ENCODE measurements at places on chromosomes 7 and 10.

GRCh38 chr7:132177708-132178401 lies 398.4 kb downstream of the PLXNA4 start:
- DNase-seq = no peak

DNA sequence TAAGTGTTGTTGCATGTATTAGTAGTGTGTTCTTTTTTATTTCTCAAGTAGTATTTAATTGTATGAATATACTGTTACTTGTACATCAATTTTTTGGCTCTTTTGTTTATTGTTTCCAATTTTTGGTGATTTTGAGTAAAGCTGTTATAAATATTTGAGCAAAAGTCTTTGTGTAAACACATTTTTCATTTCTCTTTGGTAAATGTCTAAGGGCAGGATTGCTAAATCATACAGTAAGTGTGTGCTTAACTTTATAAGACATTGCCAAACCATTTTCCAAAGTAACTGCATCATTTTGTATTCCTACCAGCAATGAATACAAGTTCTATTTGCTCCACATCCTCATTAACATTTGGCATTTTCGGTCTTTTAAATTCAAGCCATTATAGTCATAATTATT lies 92.8 kb downstream of the ICA1 start:
- no peak for DNase-seq

DNA sequence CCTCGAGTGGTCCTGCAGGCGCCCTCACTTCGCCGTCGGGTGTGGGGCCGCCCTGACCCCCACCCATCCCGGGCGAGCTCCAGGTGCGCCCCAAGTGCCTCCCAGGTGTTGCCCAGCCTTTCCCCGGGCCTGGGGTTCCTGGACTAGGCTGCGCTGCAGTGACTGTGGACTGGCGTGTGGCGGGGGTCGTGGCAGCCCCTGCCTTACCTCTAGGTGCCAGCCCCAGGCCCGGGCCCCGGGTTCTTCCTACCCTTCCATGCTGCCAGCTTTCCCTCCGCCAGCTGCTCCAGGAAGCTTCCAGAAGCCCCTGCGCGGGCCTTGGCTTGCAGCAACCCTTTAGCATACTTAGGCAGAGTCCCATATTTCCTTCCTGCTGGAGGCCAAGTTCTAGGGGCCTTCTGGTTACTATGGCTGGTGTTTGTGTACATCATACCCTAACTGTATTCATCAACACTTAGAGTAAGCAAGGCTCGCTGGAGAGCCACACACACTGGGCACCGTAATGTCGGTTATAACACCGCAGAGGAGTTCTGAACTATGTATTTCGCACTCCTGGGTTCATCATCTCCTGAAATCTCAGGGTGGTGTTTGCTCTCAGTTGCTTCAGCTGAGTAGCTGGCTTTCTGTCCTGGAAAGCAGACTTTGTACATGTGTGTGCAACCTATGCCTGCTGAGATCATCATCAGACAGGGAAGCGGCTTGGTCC lies 471 bp downstream of the MGMT start:
- peak; percentile 25 for DNase-seq

GRCh38 chr7:47402941-47403866 lies 178.7 kb downstream of the TNS3 start:
- DNase-seq = no peak

GRCh38 chr7:99146979-99147378 lies 3.1 kb upstream of the SMURF1 start:
- no peak for DNase-seq

DNA sequence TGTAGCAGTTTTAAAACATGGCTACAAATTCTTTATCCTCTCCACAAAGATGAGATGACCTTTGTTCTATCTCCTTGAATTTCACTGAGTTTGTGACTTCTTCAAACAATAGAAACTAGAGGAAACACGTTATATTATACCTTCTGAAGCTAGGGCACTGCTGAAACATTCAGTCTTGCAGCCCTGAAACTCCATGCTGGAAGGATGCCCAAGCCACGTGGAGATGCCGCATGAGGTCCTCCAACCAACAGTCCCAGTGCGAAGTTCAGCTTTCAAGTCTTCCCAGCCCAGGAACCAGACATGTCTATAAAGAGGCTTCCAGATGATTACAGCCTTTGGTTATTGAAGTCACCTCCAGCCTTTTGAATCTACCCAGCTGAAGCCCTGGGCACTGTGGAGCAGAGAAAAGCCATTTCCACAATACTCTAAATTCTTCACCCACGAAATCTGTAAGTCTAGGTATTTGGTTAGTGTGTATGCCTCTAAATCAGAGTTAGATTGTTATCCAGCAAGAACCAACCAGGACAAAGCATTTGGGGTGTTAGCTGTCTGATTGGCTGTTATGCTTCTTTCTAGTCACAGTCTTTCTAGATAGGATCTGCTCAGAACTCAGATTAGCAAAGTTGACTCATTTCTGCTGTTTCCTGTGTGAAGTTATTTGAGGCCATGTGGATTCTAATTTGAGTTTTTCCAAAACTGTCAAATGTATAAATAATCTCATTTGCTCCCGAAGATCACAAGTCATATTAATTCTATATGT lies 186.5 kb upstream of the TMEM72 start:
- DNase-seq = no peak

DNA sequence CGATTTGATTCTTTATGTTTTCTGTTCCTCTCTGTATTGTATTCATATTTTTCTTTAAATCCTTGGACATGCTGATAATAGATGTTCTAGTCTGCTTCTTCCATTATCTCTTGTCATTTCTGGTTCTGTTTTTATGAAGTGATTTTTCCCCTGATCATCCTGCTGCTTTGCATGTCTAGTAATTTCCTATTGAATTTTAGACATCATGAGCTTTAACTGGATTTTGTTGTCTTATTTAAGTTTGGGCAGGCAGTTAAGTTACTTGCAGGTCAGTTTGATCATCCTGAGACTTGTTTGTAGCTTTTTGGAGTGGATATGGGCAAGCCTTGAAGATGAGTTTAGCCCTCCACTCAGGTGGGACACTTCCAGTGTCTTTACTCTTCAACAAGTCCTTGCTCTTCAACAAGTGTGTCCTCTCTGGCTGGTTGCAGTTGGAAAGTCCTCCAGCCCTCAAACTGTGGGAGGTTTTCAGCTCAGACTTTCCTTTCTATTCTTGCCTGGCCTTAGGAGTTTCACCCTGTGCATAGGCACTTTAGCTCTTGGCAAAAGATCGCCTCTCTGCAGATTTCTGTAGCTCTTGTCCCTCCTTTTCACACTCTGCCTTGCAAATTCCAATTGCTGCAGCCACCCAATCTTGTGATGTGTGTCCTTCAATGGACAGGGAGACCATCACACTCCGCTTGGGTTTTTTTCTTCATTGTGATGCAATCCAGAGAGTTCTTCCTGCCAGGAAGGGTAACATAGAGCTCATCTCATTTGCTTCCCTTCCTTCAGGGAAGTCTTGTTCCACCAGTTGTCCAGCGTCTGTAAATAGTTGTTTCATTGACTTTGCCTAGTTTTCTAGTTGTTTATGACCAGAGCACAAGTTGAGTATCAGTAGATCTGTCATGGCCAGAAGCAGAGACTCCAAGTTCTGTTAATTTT lies 197.2 kb upstream of the SH2B2 start:
- no peak for DNase-seq

DNA sequence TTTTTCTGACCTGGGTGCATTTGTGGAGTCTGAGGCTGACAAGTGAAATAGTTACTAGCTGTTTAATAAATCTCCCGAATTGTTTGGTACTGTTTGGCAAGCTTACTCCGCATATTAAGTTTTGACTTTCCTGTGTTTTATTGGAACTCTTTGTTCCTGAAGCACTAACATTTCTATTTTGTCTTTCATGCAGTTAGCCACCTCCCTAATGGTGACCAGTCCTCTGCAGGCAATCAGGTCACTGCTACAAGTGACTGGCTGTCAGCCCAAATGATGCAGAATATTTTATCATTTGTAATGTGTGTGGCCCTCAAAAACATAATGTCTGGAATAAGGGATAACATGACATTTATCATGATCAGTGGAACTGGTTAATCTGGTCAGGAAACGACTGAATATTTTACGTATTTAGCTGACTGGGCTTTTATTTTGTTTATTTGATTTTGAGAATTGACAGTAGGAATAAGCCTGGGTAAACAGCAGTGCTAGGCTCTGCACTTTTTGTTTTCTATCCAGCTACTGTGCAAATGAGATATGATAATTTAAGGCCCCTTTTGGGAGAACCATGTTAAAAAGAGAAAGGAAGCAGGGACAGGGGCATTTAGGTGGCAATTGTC lies 82.9 kb downstream of the ST7 start:
- no peak for DNase-seq

- no peak for DNase-seq
Observed at GRCh38 chr10:124285587-124286527, 132.9 kb downstream of the OAT start.

DNA sequence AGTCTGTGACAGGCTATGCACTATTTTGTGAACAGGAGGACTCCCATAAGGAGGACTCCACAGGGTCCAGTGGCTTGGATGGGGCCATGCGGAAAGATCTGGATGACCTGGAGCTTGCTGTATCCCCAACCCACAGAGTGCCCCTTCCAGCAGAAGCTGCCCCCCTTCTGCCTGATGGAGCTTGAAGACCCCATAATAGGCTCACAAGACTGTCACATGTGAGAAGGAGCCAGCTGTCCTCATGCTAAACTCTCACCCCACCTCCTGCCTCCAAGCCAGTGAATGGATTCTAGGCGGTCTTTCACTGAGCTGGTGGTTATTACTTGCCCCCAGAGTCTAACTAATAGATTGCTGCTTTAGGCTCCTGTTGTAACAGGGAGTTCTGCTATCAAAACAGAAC lies 79.1 kb downstream of the XRCC2 start:
- DNase-seq = no peak

DNA sequence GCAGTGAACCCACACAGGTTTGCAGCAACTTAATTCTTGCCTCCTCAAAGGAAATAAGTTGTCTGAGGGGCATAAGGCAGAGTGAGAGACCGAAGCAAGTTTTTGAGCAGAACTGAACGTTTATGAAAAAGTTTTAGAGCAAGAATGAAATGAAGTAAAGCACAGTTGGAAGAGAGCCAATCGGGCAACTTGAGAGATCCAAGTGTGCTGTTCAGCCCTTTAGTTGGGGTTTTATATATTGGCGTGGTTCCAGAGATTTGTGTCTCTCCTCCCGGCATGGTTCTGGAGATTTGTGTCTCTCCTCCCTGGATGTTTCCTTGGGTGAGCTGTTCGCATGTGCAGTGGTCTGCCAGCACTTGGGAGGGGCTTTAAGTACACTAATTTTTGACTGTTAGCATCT lies 141.4 kb upstream of the DGKB start:
- DNase-seq = no peak

DNA sequence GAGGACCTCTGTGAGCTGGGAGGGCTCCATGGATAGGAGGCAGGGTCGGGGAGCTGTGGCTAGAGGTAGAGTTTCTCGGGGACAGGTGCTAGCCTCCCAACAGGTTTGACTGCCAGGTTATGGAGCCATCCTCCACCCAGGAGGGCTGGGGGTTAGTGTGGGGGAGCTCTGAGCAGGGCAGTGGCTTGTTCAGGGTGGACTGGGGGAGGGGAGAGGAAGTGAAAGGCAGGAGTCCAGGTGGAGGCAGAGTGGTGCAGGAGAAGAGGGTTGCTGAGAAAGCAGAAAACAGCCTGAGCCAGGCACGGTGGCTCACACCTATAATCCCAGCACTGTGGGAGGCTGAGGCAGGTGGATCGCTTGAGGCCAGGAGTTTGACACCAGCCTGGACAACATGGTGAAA lies 40.5 kb upstream of the HSPB1 start:
- DNase-seq = no peak

- DNase-seq = no peak
Observed at GRCh38 chr7:20561908-20562307, 53.6 kb upstream of the ABCB5 start.

GRCh38 chr7:88647825-88648224 lies 111.7 kb upstream of the ZNF804B start:
- DNase-seq = no peak

DNA sequence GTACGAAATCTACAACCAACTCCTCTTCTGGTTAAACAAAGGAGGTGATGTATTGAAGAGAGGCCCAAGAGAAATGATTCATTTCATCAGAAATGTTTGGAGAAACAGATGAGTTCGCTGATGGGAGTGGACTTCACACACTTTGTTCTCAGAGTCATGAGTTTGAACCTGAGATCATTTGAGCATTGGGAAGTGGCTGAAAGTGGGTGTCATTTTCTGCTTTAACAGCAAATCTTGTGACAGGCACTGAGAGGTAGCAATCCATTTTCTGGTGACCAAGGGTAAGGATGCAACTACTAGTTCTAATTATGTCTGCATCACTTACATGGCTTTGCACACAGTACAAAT lies 51.4 kb downstream of the RBM20 start:
- DNase-seq = no peak

GRCh38 chr10:34280599-34281374 lies 534.3 kb downstream of the PARD3 start:
- no peak for DNase-seq

- no peak for DNase-seq
Observed at GRCh38 chr10:109358325-109358724, 565.0 kb downstream of the XPNPEP1 start.

- DNase-seq = no peak
Observed at GRCh38 chr10:82874671-82875070, 999.7 kb downstream of the NRG3 start.

GRCh38 chr7:102195361-102195760 lies 91.3 kb upstream of the SH2B2 start:
- no peak for DNase-seq

DNA sequence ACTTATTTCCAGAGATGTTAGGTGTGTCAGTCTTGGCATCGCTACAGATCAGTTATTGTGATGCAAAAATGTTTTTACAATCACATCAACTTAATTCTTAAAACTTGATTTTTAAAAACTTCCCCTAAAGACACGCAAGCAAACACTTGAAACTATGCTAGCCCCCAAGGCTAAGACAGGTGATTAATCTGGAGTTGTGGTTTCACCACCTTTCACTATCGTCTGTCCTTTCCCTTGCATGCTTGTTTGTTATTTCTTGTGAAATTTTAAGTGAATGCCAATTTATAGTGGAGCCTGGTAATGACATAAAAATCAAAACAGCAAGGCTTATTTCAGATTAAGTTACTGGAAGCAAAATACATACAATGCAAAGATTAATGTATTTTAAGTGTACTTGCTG lies 70.4 kb downstream of the SLC35B4 start:
- DNase-seq = no peak

GRCh38 chr10:102231357-102232318 lies 5.5 kb downstream of the ELOVL3 start:
- peak; percentile 88 for DNase-seq

GRCh38 chr7:148238761-148239325 lies 351.7 kb upstream of the C7orf33 start:
- DNase-seq = no peak
